ENCODE measurements at places on chromosomes 12 and 14.
A peak's percentile ranks its signal among the peaks of the same experiment; 100 is the strongest.

GRCh38 chr12:121467638-121468498 lies 68.0 kb downstream of the RNF34 start:
- no peak for DNase-seq

- DNase-seq, result peak; percentile 58
Observed at GRCh38 chr14:73752297-73752992, 38.3 kb upstream of the PNMA1 start.

DNA sequence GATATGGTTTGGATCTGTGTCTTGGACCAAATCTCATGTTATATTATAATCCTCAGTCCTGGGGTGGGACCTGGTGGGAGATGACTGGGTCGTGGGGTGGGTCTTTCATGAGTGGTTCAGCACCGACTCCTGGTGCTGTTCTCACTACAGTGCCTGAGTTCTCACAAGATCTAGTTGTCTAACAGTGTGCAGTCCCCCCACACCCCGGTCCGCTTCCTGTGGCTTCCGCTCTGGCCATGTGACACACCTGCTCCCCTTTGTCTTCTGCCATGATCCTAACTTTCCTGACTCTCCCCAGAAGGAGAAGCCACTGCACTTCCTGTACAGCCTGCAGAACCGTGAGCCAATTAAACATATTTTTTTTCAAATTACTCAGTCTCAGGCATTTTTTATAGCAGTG lies 1262.2 kb downstream of the TMEM121 start:
- DNase-seq, result no peak

GRCh38 chr12:54502485-54502884 lies 4.9 kb downstream of the NCKAP1L start:
- no peak for DNase-seq

DNA sequence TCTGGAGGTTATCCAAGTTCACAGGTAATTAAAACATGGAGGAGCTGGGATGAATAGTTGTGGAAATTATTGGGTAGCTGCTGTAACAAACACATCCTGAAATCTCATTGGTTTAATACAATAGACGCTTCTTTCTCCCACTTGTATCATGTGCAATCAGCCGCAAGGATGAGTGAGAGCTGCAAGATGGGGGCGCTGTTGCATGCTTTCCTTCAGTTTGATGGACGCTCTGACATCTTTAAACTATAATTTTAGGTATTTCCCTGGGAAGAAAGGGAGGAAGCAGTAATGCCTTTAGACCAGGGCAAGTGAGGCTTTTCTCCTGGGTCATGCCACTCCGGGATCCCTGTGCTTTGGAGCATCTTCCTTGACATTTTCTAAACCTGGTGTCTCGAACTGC lies 178.7 kb downstream of the PAWR start:
- no peak for DNase-seq

DNA sequence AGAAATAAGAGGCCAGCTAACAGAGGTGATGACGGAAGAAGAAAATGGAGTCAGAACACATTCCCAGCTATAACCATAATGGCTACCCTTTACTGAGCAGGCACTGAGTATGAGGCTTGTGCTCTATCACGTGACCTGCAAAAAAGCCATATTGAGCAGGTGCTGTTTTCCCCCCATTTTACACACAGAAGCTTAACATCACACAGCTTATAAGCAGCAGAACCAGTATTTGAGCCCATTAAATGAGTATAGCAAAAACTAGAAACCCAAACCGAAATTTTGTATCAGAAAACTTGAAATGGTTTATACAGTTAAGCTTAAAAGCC lies 28.4 kb downstream of the PAPLN start:
- DNase-seq, result no peak

Measured in CD4-positive, alpha-beta T cell treated with Interleukin-12 subunit alpha and Interleukin-12 subunit beta, for 1 hour (primary cell).